AG09309 (cell line): ENCODE measurements at places on chromosomes 4 and X.
A peak's percentile ranks its signal among the peaks of the same experiment; 100 is the strongest.

- DNase-seq, result no peak
Measured at GRCh38 chr4:52675111-52675510, 16.0 kb upstream of the USP46 start.

GRCh38 chr4:2615821-2616220 is 79.4 kb downstream of the FAM193A start:
- DNase-seq, result no peak

GRCh38 chrX:134601240-134601765 is 57.0 kb downstream of the PLAC1 start:
- DNase-seq, result no peak

GRCh38 chr4:185205697-185206342 is 2.0 kb upstream of the CFAP97 start:
- no peak for DNase-seq

DNA sequence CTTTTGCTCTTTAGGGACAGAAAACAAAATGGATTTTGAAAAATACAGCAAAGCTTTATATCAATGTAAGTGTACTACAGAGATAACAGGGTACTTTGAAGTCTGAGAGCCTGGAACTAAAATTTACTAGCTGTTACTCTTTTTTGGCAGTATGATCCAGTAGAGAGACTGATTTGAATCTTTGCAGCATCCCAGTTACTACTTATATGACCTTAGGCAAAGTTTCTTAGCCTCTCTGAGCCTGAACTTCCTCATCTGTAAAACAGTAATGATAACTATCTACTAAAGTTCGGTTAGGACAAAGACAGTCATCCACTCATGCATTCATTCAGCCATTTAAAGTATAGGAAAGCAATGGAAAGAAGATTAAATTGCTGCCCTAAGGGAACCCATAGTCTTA is 10.1 kb downstream of the BRWD3 start:
- no peak for DNase-seq

- no peak for DNase-seq
Measured at GRCh38 chrX:114334473-114334982, 249.4 kb upstream of the HTR2C start.

GRCh38 chr4:2786794-2787229 is 6.1 kb upstream of the SH3BP2 start:
- no peak for DNase-seq

DNA sequence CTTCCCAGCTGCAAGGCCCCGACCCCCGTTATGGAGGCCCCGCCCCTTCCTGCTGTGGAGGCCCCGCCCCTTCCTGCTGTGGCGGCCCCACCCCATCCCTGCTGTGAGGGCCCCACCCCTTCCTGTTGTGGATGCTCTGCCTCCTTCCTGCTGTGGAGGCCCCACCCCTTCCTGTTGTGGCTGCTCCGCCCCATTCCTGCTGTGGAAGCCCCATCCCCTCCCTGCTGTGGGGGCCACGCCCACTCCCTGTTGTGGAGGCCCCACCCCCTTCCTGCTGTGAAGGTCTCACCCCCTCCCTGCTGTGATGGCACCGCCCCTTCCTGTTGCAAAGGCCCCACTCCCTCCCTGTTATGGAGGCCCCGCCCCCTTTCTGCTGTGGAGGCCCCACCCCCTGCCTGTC is 104.9 kb upstream of the PSAPL1 start:
- DNase-seq, result no peak

- DNase-seq, result peak; percentile 27
Measured at GRCh38 chrX:14095702-14096101, 66.0 kb upstream of the GEMIN8 start.

GRCh38 chr4:61559396-61559795 is 359.3 kb downstream of the ADGRL3 start:
- no peak for DNase-seq

GRCh38 chrX:356385-357034 is 30.2 kb downstream of the PPP2R3B start:
- peak; percentile 32 for DNase-seq

DNA sequence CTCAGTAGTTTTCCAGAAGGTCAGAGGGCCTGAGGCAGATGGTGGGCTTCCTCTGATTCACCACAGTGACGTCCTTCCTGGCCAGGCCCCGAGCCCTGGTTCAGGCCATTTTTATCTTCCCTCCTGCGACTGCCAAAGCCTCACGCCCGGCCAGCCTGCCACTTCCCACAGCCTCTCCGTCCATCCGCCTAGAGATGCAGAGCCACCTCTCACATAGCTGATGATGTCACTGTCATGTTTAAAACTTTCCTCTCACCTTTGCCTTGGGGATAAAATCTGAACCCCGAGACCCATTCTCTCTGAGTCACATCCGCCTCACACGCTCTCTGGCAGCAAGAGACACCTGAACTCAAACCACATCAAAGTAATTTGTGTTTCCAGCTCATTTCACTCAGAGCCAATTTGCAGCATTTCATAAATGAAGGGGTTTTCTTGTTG is 175.3 kb downstream of the QDPR start:
- no peak for DNase-seq

- no peak for DNase-seq
Measured at GRCh38 chr4:1592709-1593417, 91.2 kb downstream of the FAM53A start.

DNA sequence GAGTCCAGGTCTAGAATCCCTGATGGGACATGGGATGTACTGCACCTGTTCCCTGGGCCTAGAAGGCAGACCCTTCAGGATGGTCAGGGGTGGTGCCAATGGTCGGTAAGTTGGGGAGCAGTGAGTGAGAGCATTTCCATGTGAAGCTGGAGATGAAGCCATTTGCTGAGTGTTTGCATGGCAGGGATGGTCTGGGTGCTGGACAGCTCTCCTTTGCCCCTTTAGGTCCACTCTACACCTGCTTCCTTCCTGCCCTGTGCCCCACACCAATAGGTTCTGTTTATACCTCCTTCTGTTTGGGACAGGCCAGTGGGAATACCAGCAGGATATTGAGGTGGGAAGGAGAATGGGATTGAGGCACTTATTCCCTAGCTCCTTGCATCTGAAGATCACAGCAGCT is 181.3 kb downstream of the STK32B start:
- no peak for DNase-seq

- DNase-seq, result no peak
Measured at GRCh38 chrX:619451-619811, 11.2 kb upstream of the SHOX start.

DNA sequence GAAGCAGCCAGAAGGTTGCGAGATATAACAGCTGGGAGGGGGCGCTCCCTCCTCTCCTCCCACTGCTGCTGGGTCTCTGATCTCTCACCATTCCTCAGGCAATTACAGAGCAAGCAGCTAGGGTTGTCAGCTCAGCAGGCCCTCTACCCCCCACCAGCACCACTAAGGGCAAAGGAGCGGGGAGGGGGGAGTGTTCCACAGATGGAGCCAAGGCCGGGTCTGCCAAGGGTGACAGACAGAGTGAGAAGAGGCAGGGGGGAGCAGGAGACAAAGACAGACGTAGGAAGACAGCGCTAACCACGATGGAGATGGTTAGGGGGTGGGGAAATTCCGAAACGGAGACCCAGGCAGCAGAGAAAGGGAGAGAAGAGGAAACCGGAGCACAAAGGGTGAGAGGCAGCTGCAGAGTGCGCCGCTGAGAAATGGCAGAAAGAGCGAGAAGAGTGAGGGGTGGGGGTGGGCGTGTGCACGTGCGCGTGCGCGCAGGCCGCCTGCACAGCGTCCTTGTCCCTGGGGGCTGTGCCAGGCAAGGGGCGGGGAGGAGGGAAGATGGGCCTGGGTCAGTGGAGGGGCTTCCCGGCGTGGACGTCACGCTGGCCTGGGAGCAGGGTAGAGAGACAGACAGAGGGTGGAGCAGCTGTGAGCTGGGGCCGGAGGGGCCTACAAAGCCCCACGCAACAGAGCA is 6.9 kb downstream of the L1CAM start:
- DNase-seq, result no peak

DNA sequence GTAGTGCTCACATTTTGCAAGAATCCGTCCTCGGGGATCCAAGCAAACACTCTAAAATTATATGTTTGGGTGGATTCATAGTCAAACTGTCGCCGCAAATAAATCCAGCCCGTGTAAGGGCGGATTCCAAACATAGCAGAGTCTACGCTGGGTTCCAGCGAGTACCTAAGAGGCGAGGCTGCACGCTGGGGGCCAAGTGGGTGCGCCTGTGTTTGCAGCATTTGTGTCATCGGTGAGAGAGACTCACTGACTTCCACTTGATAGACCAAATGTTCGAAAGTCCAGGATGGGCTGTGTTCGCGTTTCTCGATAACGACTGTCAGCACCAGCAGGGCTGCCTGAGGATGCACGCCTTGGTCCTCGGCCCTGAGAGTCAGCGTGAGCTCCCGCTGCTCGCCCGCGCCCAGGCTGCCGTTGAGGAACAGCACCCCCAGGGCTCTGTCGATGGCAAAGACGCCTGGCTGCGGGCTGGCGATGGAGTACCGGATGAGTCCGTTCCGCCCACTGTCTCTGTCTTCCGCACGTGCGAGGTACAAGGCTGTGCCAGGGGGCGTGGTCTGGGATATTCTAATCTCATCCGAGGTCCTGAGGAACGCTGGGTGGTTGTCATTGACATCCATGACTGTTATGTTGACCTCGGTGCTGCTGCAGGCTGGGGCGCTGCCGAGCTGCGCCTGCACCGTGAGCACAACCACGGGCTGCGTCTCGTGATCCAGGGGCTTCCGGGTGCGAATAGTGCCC is 158.7 kb downstream of the DCHS2 start:
- DNase-seq, result no peak

GRCh38 chrX:144730471-144730870 is 516.8 kb upstream of the SPANXN1 start:
- DNase-seq, result peak; percentile 64

DNA sequence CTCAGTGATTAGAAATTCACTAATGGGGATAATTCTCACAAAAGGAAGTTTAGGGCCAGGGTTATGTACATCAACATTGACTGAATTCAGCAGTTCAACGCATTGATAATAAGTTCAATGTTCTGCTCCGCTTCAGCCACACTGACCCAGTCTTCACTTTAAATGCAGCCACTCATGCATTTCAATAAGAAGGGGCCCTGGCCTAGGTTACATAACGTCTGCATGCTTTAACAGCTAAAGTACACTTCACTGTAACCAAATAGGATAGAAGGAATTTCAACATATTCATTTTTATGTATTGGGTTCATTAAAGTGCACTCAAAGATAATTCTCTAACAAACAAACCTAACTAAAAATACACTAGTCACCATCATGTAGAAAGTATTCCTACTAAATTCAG is 12.8 kb upstream of the TSPAN7 start:
- DNase-seq, result no peak
